ENCODE measurements at places on chromosomes 6 and 20.
A peak's percentile ranks its signal among the peaks of the same experiment; 100 is the strongest.

- DNase-seq, result no peak
Measured at GRCh38 chr20:45407067-45407745, 883 bp upstream of the DBNDD2 start.

DNA sequence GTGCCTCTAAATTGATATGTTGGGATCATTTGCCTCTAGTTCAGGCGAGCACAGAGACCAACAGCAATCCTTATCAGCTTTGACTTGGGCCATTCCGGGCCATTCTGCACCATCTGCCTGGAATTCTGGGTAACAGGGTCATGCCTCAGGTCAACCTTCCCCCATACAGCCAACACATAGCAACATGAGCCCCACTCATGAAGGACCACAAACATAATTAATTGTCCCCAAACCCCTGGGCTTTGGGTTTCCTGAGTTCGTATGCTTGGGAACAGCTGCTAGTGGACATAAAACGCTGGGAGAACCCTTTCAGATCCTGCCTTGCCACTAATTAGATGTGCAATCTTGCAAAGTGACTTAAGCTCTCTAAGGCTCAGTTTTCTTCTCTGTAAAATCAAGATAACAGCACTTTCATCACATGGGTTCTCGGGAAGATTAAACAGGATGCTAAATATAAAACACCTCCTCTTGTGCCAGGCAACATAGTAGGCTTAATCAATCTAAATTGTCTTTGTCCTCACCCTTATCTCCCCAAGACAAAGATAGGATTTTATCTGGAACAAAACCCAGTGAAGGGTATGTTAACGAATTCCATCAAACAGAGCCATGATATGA, 426.5 kb downstream of the CD83 start:
- no peak for DNase-seq

- peak; percentile 66 for DNase-seq
Measured at GRCh38 chr20:43187476-43188233, 2.1 kb downstream of the PTPRT start.

DNA sequence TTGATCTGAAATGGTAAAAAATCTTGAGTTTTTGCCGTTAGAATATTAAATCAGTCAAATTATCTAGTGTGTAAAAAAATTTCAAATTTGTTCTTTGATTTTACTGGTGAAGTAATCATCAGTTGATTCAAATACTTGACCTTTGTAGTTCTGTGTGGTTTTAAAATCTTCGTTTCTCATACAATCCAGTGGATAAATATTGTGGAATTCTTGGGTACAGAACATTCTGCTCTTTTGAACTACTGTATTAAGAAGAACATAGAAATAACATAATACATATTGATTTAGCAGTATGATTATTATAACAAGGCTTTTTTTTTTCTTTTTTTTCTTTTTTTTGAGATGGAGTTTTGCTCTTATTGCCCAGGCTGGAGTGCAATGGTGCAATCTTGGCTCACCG, 491.8 kb downstream of the CD109 start:
- no peak for DNase-seq

DNA sequence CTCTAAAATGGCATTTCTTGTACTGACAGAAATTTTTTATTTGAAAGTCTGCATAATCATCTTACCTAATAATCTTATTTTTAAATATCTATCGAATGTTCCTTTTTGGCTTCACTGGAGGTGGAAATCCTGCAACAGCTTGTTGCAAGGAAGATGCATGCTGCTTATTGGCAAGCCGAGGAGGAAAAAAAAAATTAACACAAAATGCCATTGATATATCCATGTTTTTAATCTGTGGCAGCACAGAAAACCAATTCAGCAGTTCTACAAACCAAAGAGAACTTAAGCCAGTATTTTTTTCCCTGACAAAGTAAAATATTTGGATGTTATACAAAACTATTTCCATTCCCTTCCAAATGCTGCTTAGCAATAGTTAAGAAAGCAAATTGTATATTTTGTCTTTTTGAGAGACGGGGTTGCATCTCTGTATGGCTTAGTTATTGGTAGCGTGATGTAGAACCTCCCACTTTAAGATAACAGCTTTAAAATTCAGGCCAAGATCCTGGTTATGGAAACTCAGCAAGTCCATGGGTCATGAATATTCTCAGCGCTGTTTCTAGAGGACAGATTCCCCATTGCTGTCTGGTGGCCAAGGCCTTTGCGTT, 231.4 kb downstream of the TMEM242 start:
- no peak for DNase-seq

GRCh38 chr6:145813285-145814034, 1.1 kb downstream of the FBXO30 start:
- DNase-seq, result peak; percentile 40

DNA sequence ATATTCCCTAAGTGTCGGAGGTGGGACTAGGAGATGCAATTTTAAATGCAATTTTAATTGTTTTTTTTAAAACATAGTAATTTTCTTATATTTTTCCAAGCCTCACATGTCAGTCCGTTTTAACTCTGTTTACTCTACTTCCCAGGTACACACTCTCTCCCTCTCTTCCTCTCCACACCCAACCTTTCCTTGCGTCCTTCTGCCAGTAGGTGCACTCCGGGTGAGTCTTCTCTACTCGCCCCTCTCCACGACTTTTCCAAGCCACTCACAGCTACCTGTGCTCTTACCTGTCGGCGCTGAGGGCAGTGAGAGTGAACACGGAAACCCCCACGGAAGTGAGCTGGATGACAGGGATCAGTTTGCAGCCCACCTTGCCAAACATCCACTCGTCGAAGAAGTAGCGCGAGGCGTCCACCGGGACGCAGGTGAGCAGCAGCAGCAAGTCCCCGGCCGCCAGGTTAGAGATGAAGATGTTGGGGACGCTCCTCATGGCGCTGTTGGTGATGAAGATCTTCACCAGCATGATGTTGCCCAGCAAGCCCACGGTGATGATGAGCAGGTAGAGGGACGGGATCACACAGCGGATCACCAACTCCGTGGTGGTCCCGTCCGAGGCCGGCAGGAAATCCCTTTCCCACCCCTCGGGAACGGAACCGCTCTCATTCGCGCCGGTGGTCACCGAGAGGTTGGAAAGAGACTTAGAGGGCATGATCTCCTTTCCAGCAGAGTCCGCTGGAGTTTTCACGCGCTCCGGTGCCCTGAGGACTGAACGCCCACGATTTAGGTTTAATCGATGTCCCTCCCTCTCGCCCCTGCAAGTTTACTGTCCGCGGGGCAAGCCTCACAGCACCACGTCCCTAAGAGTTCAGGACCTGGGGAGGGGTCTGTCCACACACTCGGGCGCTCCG, 44.5 kb upstream of the GJE1 start:
- no peak for DNase-seq

GRCh38 chr6:143087856-143088255, 27.2 kb downstream of the AIG1 start:
- DNase-seq, result no peak

GRCh38 chr6:4294636-4295035, 159.3 kb upstream of the ECI2 start:
- no peak for DNase-seq

DNA sequence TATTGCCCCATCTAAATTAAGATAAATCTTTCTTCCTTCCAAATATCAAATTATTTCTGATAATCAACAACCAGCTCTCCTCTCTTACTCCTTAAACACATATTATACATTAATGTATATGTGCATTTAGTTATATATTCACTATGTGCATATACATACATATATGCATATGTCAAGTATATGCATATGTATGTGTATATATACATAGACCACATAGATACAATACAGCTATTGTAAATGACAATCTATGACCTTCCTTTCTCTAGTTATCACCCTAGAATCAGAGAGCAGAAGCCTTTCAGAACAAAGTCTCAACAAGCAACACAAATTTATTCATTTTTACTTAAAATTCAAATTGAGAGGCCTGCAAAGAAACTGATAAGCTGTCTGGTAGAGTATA, 241.1 kb upstream of the THEMIS start:
- DNase-seq, result no peak

GRCh38 chr20:17077030-17077429, 149.8 kb upstream of the PCSK2 start:
- no peak for DNase-seq

DNA sequence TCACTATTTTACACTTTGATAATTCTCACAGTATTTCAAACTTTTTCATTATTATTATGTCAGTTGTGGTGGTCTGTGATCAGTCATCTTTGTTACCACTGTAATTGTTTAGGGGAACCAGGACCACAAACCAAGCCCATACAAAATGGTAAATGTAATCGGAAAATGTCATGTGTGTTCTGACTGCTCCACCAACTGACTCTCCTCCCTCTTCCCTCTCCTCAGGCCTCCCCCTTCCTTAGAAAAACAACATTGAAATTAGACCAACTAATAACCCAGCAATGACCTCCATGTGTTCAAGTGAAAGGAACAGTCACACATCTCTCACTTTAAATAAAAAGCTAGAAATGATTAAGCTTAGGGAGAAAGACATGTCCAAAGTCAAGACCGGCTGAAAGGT, 63.8 kb downstream of the GMDS start:
- no peak for DNase-seq

GRCh38 chr6:30903236-30903635, 4.8 kb upstream of the GTF2H4 start:
- no peak for DNase-seq

- peak; percentile 51 for DNase-seq
Measured at GRCh38 chr20:17969278-17969883, 563 bp downstream of the MGME1 start.

- DNase-seq, result no peak
Measured at GRCh38 chr20:63070771-63071540, 64.2 kb upstream of the BHLHE23 start.

DNA sequence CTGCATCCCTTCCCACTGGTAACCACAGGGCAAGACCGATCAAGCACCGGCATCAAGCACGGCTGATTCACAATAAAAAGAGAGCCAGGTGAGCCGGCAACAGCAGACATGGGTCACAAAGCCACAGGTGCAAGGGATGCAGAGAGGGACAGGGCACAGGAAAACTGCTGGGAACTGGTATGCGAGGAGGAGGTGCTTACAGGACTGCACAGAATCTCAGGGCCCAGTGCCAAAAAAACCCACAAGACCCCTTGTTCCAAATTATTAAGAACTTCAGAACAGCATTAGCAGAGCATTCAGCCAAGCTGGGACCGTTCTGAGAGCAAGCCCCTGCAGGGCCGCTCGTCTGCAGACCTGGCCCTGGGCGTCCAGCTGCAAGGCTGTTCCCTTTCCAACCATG, 35.4 kb downstream of the BFSP1 start:
- DNase-seq, result no peak

GRCh38 chr6:167306401-167306998, 15.4 kb downstream of the UNC93A start:
- no peak for DNase-seq
